ENCODE measurements at places on chromosomes 4 and X. TPM values are rescaled to one million over a fixed set of nuclear protein-coding genes. Genes with fewer than 3 reads are reported as not detected.
A peak's percentile ranks its signal among the peaks of the same experiment; 100 is the strongest.

DNA sequence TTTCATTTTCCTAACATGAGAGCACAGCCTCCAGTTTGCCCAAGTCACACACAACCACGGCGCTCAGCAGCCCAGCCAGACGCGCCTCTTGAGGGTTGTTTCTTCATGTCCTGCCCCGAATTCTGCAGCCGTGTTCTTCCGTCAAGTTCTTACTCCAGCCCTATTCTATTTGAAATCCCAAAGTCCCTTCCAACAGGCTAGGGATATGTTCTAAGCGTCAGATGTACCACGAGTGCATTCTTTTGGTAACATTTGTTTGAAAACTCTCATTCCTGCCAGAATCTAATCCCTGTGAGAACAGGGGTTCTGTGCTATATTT is 23.1 kb downstream of the ACSL1 start:
- peak; percentile 51 for DNase-seq

The CDX4 gene
- total RNA-seq: not detected

The HTR2C gene
- not detected for total RNA-seq

- no peak for DNase-seq
These were observed 1.7 kb upstream of the HEPH start for GRCh38 chrX:66162331-66162822.

DNA sequence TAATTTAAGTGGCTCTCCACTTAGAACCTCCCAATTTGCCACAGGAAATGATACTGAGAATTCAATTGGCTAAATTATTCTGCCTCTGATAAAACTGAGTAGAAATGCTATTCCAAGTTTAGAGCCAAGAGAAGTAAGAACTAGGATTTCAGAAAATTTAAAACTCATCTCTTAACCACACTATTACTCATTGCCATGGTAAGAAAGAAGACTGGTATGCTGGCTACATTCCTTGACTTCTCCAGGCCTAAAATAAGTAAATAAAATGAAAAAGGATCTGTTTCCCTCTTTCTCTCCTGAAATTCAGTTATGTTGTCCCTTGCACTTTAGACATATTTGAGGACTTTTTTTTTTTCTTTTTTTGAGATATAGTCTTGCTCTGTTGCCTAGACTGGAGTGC is 23.3 kb downstream of the ZNF280C start:
- DNase-seq: peak; percentile 62

The CHIC1 gene
- total RNA-seq: 9.6 TPM

DNA sequence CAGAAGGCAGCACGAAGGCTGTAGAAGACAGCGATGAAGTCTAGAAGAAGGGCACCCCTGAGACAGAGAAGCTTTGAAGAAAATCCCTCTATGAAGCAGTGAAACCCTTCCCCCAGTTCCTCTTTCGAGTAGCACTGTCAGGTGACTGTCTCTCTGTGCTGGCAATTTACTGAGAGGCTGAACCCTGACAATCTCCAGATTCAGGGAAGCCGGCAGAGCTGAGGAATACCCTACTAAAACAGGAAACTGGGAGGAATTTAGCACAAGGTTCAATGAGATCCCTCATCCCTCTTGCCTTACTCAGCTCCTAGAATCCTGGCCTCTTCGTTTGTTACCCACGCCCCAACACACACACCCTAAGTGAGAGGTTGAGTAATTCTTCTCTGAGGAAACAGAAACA is 239.7 kb upstream of the NOCT start:
- peak; percentile 78 for DNase-seq

- DNase-seq: no peak
These were observed 377.8 kb upstream of the PRKX start for GRCh38 chrX:4091046-4091760.

- DNase-seq: no peak
These were observed 18.9 kb upstream of the GPM6B start for GRCh38 chrX:13835825-13836224.

Data from renal cortical epithelial cell (primary cell).